ENCODE measurements at places on chromosomes 6 and 20. TPM values are rescaled to one million over a fixed set of nuclear protein-coding genes. Genes with fewer than 3 reads are reported as not detected.

The MYB gene
- 0.60 TPM for total RNA-seq

The SLC26A8 gene
- total RNA-seq = not detected

The NKAIN4 gene
- total RNA-seq = not detected

The EBF4 gene
- total RNA-seq = 0.37 TPM

The RSPH4A gene
- total RNA-seq = 0.40 TPM

The CAGE1 gene
- 0.03 TPM for total RNA-seq

The BMP2 gene
- 13.4 TPM for total RNA-seq

The MOCS1 gene
- total RNA-seq = 8.5 TPM

The BPIFB2 gene
- not detected for total RNA-seq

The AVP gene
- total RNA-seq = not detected

The SLC35F1 gene
- total RNA-seq = 2.9 TPM

The HLA-DQB2 gene
- total RNA-seq = 0.19 TPM

The SH3BGRL2 gene
- 2.2 TPM for total RNA-seq

The VSTM2L gene
- total RNA-seq = 0.19 TPM

The PLA2G7 gene
- 2.5 TPM for total RNA-seq

The ZNF318 gene
- total RNA-seq = 5.7 TPM

The C6orf141 gene
- total RNA-seq = 37.0 TPM

The EYS gene
- 1.8 TPM for total RNA-seq

The FHL5 gene
- 0.23 TPM for total RNA-seq

The BFSP1 gene
- 7.7 TPM for total RNA-seq
